Omental fat pad (tissue), 4 donors: ENCODE measurements at places on chromosomes 3 and 15. TPM values are rescaled to one million over a fixed set of nuclear protein-coding genes. Genes with fewer than 3 reads are reported as not detected.

GRCh38 chr3:101900316-101900715 is 51.0 kb downstream of the NFKBIZ start:
- DNase-seq: no peak

DNA sequence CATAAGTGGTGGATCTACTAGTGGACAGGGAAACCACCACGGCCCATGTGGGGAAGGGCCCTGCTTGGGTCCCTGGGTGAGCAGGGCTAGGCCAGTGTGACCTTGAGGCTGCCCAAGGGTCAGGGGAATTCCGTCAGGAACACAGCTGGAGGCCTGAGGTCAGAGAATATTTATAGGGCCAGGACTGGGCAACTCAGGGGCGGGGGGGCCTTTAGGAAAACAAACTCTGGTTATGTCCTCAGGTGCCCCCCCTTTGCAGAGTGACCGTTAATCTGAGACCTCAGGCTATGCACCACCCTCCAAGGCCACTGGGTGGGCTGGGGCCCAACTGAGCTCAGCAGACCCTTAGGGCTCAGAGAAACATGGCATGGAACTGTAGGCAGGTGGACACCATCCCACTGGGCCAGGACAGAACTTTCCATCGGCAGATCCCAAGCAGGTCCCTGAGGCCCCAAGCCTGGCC is 2.5 kb downstream of the TWF2 start:
- DNase-seq: no peak

DNA sequence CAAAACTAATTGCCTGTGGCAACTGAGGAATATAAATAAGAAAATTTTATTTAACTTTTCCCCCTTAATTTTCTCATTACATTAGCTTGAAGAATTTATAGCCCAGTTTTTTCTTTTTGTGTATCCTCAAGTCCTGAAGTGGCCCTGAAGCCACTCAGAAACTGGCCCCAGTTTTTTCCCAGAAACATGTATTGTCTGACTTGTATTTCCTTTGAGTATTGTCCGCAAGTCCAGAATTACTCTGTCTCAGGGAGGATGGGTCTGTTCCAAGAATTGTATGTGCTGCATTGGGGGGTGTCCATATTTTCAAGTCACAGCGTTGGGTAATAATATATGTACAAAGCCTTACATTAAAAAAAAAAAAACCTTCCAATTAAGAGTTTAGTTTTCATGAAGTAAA is 149.7 kb upstream of the IL12A start:
- DNase-seq: no peak

- DNase-seq: peak; percentile 76
Measured at GRCh38 chr3:9362731-9363530, at the start of gene THUMPD3. Gene THUMPD3 (plus strand): TSS chr3:9363054. CDS start chr3:9365069, 2,015 bp downstream.

GRCh38 chr3:1082108-1082507 is 10.7 kb upstream of the CNTN6 start:
- no peak for DNase-seq

DNA sequence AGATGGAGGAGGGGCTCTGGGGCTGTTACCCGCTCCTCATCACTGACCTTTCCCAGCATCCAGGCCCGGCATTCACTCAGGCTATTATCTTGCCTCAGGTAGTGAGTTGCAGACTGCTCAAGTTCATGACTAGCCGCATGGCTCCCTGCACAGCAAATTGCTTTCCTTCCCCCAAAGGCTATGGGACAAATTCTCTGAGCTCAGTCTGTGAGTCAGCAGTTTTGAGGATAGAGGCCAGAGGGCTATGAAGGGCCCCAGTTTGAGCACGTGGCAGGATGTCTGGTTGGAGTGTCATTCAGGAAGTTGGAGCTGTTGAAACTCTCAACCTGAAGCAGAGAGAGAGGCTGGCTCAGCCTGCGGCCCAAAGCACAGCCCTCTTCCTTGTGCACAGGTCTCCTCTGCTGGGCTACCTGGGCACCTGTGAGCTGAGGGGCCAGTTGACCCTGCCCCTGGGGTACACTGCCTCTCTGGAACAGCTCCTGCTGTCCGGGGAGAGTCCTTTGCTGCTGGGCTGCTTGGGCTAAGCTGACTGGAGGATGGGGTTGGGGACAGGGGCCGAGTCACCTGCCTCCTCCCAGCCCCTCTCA is 7.9 kb downstream of the FAH start:
- no peak for DNase-seq

The FSIP1 gene
- total RNA-seq: 0.44 TPM

The OR5K2 gene
- not detected for total RNA-seq
